ENCODE measurements at places on chromosomes 1 and 21.

DNA sequence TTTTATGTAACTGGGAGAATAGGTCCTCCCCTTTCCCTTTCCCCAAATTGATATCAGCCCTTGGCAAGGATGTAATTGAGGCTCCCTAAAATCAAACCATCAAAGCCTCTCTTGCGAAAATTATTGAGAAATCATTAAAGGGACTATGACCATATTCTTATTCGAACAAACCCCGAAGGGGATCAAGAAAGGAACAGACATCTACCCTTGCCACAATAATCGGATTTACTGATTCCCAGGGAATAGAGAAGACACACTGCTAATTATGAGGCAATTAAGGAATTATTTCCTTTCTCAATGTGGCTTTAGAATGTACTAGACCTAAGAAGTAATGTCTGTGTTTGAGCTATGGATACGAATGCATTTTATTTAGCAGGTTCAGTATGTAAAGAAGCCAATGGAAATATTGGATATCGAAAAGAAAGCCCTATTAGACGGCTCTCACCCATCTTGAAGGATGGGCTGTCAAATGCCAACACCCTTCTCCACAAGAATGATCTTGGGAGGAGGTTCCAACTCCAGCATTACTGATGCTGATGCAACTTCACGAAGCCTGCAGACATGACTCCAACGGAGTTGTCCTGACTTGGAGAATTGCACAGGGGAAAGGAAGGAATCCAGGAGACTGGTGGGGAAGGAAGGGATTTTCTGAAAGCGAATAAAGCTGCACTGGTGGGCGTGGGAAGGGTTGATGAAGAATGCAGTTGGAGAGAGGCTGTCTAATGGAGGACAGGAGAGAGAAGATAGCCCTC, 11.6 kb upstream of the PTPRF start:
- DNase-seq: no peak

GRCh38 chr1:210598135-210598652, 269.5 kb downstream of the HHAT start:
- DNase-seq: no peak

- no peak for DNase-seq
These were observed at the start of gene B3GALNT2 for GRCh38 chr1:235504122-235504493. Gene B3GALNT2 (minus strand): TSS chr1:235504452. CDS start chr1:235504252, 200 bp downstream.

- DNase-seq: no peak
These were observed 120.6 kb downstream of the SYF2 start for GRCh38 chr1:25111706-25112105.

- DNase-seq: no peak
These were observed 104.8 kb downstream of the RERE start for GRCh38 chr1:8712413-8713231.

DNA sequence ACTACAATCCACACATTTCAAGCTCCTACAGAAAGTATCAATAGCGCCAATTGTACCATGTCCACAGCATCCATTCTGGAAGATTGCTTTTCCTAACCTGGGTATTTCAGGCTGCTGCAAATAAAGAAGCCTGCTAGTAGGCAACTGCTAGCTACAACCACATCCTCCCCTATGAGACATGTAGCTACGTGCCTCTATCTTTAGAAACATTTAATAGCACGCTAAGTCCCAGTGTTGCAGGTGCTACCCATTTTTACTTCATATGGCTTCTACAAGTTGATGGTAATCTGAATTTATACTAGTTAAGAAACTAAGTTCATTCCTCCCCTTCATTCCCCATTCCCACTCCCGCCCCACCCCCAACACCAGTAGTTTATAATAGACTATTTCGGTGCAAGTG, 7.4 kb upstream of the AMPD1 start:
- no peak for DNase-seq

- DNase-seq: no peak
These were observed 385.1 kb downstream of the LMX1A start for GRCh38 chr1:164971391-164971790.

DNA sequence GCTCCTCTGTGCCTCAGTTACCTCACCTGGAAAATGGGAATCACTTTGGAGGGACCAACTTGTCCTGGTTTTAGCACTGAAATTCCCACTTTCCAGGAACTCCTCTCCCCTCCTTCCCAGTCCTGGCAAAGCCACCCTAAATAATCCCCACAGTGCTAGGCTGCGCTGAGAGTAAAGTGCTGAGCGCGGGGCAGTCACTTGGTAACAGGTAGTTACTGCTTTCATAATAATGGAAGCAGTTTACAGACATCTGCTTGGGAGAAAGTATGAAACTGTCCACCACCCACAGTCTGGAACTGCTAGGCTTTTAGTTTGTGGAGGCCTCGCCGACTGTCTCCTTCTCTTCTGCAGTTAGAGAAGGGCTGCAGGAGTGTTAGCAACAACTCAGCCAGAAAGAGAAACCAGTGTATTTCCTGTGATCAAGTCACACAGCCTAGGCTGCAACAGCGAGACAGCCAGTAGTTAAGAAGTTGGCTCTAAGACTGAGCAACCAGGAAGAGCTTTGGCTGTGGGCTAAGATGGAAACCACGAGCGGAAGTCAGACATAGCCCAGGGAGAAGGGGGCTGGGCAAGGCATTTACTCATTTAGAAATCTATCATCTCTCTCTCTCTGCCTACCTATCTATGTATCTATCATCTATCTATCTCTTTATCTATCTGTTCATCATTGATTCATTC, 30.8 kb upstream of the ABCG1 start:
- no peak for DNase-seq

DNA sequence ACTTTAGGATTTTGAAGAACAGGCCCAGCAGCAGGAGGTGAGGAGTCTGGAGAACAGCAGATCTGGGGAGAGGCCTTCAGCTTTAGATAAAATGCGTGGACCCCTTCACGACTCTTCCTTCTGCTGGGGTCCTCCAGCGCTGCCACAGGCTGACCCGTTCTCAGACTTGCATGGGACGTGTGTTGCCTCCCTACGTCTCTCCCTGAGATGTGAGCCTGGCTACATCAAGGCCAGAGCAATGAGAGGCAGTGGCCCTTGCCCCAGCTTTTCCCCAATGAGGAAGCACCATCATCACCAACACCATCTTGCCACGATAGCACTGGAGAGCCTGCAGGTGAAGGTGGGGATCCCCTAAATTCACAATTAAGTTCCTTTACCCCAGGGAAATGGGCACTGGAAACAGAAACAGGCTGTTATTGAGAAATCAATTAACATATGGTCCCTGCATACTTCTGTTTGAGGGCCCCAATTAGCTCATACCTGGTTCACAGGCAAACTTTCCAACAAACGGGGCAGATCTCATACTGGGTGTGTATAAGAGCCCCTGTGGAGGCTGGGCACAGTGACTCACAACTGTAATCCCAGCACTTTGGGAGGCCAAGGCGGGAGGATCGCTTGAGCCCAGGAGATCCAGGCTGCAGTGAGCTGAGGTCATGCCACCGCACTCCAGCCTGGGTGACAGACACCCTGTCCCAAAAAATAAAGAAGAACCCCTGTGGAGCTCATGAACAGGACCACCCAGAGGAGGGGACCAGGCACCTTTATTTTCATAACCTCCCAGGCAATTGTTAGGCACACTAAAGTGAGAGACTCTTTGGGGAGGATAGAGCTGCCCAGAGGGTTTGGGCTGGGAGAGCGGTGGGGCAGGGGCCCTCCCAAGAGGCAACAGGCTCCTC, 12.1 kb upstream of the ADAMTSL4 start:
- no peak for DNase-seq

DNA sequence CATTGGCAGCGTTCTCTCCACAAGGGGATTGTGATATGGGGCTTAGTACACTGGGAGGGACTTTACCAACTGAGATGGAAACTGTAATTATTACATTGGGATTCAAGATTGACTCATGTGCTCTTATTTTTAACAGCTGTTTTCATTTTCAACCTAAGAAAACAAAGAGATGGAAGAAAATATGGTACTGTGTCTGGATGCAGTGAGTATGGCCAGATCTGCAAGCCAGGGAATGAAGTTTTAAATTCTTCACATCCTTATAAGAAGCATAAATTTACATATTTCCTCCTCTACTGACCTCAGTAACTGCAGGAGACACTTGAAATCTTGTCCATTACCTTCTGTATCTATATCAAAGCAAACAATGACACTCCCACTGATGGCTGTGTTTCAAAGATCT, 81.5 kb upstream of the EDEM3 start:
- DNase-seq: no peak

DNA sequence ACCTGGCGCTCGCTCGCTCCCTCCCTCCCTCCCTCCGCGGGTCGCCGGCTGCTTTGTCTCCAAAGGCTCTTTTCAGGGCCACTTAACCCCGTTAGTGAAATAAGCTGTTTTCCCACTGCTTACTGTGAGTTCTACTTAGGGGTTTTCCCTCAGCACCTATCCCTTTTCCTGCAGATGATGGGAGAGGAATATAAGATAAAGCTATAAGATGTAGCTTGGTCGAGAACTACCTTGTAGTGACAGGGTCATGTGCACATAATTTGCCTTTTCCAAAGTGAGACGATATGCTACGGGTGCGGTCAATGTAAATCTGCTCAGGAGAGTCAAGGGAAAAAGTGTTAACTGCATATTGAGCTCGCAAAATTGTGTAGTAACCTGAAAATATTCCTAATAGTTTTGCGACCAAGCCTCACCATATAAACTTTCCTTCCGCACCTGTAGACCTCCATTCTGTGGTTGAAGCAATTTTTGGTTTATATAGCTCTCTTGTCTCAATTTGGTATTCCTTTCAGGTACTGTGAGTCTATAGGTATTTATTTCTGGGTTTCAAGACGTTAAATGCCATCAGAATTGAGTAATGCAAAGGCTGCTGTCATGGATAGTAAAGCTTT, 55.8 kb upstream of the BOLA1 start:
- DNase-seq: peak; percentile 59

DNA sequence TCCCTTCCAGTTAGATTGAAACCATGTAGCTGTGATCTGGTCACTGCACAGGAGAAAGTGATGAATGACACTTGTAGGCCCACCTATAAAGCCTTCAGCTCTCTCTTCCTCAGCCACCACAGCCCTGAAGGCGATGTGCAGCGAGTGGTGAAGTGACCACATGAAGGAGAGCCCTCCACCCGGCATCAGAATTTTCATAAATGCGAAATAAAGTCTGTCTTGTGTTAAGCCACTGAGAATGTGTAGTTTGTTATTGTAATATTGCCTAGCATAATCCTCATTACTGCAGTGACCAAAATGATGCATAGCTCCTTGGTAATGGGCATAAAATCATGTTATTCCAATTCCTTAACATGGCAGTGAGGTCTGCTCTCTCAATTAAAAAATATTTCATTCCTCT, 122.1 kb upstream of the LYPLAL1 start:
- no peak for DNase-seq

DNA sequence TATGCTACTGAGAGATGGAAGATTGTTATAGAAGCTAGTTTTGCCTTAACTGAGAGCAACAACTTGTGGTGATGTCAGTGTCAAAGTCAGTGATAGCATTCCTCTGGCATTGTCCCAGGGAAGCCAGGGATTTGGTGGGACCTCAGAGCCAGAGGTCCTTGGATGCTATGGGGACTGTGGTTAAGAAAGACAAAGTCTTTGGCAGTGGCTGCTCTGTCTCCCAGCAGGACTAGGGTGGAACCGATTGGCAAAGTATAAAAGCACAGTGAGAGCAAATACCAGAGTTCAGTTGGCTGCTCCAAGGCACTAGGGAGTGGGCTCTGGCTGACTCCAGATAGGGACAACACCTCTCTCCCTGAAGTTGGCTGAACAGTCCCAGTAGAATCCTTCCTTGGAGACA, 104.8 kb downstream of the GDAP2 start:
- DNase-seq: no peak

DNA sequence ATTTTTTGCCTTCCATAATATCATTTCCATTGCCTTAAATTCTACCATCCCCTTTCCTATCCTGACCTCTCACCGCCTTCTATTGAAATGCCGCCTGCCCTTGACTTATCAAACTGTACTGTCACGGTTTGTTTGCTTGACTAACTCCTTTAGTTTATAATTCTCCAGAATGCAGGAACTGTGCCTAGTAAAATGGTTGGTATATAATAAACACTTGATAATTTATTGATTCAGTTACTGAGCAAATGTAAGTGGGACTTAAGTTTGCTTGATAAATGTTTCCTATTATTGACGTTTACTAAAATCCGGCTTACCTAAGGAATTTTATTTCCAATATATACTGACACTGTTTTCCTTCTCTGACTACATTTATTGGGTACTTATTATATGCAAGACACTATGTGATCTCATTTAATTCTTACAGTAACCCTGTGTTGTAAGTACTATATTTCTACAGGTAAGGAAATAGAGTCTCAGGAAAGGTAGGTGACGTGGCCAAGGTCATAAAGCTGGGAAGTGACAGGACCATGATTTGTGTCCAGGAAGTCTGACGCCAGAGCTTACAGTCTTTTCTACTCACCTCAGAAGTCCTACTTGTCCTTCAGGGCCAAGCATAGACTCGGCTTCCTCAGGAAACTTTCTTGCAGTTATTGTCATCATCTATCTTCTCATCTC, 35.7 kb downstream of the DPT start:
- no peak for DNase-seq

- DNase-seq: no peak
These were observed 19.1 kb downstream of the OPTC start for GRCh38 chr1:203512848-203513584.

- no peak for DNase-seq
These were observed 5.8 kb upstream of the ZMYM1 start for GRCh38 chr1:35073265-35073811.

GRCh38 chr1:198638894-198639635, at the start of gene PTPRC:
Gene PTPRC (plus strand): TSS chr1:198639040. CDS start chr1:198639269, 229 bp downstream.
- no peak for DNase-seq

- DNase-seq: no peak
These were observed 237.5 kb downstream of the HMCN1 start for GRCh38 chr1:185971688-185972087.

DNA sequence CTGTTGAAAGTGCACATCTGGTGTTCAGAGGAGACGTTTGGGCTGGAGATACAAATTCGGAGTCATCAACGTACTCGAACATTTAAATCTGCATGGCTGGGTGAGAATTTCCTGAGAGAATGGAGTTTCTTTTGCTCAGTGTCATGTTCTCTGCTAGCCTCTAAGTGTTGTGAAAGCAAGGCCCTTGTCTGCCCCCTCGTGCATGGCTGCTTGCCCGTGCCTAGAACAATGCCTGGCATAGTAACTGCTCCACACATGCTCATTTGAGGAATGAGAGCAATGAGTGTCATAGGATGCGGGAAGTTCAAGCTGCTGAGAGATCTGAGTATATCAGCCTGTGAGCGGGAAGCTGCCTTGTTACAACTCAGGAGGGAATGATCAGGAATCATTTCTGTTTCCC, 171.1 kb upstream of the CSF3R start:
- no peak for DNase-seq

- peak; percentile 73 for DNase-seq
These were observed 1.2 kb upstream of the PPOX start for GRCh38 chr1:161164901-161165610.

DNA sequence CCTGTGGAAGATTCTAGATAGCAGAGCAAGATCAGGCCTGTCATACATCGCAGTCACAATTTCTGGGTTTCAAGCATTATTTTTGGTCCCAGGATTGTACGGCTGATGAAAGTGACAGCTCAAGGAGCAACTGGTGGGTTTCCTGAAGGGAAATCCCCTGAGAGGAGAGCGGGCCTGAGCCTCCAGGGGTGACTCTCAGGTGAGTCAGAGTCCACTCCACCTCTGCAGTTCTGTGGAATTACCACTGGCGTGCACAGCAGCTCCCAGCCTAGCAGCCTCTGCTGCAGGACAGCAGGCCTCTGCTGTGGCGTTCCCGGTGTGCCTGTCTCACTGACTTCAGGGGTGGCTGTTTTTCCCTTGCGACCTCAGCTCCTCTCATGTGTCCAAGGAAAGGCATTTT, 24.4 kb downstream of the SLC66A1 start:
- DNase-seq: no peak

GRCh38 chr1:115158181-115158580, 68.9 kb upstream of the TSPAN2 start:
- no peak for DNase-seq

Data from hematopoietic multipotent progenitor cell treated with erythropoietin and hydrocortisone succinate and interleukin-3 and kit ligand, for 17 days (in vitro differentiated cells).